Adrenal gland (tissue), 19 donors: ENCODE measurements at places on chromosomes 16 and 17. TPM values are rescaled to one million over a fixed set of nuclear protein-coding genes. Genes with fewer than 3 reads are reported as not detected.
A peak's percentile ranks its signal among the peaks of the same experiment; 100 is the strongest.

COPZ2 gene
- 39.5 TPM for total RNA-seq

EPN3 gene
- 36.0 TPM for total RNA-seq

ZNF213 gene
- total RNA-seq = 12.6 TPM

DNA sequence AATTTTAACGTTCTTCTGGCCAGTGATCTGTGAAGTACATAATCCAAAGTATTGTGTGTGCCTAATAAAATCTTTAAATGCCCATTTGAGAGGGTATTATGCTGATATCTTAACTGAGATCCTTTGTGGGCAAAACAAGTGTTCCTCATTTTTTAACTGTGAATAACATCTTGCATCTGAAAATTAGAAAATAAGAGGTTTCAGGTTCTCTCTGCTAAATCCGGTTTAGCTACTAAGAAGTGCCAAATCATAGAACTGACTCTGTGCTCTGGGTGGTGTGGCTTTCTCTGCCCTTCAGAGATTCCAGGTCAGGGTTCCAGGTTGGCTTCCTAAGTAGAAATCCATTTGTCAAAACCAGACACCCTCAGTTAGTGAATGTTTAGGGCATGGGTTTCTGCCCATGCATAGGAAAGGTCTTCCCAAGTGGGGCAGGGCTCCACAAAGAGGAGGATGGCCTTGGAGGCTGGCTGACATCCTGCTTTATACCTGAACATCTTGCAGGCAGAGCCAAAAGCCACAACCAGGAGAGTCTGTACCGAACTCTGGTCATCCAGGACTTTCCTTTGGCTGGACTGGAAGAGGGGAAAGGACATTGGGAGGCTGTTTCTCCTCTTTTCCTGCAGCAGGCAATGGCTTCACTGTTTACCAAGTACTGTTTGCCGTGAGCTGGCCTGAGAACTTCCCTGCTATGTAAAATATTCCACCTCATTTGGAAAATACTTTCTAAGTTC is 8.5 kb downstream of the ALDH3A2 start:
- H3K4me1 ChIP-seq = peaks cover 31% of the 10 kb centered on the region
- peak overlapping the region; percentile 69 for H3K27ac ChIP-seq
- no peak overlapping the region for H3K4me3 ChIP-seq
- no peak for DNase-seq
- H3K36me3 ChIP-seq = no peaks in the 10 kb centered on the region

SMTNL2 gene
- not detected for total RNA-seq

DNA sequence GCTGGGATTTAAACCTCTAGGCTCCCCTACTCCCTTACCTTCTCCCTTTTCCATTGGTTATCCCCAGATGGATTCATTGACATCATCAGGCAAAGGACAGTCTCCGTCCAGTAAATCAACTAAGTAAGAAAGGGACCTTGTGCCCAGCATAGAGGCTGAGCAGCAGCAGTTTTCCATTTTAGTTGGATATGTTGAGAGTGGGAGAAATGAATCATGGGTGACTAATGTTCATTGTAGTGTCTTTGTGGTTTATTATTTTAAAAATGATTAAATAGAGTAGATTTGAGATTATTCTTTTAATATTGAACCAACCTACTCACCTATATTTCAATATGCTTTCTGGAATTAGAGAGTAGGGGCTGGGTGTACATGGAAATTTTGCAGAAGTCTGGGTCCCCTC is 99.4 kb upstream of the CACNG3 start:
- no peaks in the 10 kb centered on the region for H3K27me3 ChIP-seq
- no peak for DNase-seq
- no peak overlapping the region for H3K4me3 ChIP-seq
- no peaks in the 10 kb centered on the region for H3K36me3 ChIP-seq
- no peaks in the 10 kb centered on the region for H3K4me1 ChIP-seq
- no peak overlapping the region for H3K27ac ChIP-seq

PPP1R27 gene
- total RNA-seq = 0.46 TPM

GRCh38 chr17:40646791-40647623 is 611 bp downstream of the SMARCE1 start:
- peak overlapping the region; percentile 90 for H3K4me3 ChIP-seq
- H3K4me1 ChIP-seq = peaks cover 35% of the 10 kb centered on the region
- no peak for DNase-seq
- no peaks in the 10 kb centered on the region for H3K27me3 ChIP-seq
- H3K36me3 ChIP-seq = peaks cover 14% of the 10 kb centered on the region
- peak overlapping the region; percentile 98 for H3K27ac ChIP-seq

DNA sequence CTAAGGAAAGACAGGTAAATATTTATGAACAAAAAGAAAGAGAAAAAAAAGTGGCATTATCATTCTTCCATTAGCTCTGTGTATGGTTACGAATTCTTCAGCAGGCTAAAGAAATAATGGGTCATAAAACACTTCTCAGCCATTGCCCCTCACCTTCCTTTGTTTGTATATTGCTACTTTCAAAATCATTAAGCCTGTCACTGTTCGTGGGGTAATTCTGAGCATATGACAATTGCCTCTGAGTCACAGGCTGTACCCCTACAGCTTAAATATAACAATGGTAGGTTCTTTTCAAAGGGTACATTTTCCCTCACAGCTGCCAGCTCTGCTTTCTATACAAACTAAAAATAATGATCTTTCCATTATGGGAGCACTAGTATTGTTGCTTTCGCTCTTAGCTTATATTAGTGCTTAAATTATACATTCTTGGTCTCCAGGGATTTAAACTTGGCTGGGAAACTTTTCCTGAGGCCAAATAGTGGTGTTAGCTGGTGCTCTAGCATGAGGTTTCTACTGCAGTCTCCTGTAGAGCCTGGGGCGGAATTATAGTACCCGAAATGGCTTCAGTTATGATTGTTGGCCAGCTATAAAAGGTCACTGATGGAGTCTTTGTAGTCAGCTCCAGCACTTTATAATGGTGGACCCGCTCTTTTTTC is 74.7 kb upstream of the CDH11 start:
- H3K36me3 ChIP-seq = no peaks in the 10 kb centered on the region
- no peaks in the 10 kb centered on the region for H3K27me3 ChIP-seq
- no peak overlapping the region for H3K27ac ChIP-seq

FOXF1 gene
- total RNA-seq = 0.10 TPM

DNA sequence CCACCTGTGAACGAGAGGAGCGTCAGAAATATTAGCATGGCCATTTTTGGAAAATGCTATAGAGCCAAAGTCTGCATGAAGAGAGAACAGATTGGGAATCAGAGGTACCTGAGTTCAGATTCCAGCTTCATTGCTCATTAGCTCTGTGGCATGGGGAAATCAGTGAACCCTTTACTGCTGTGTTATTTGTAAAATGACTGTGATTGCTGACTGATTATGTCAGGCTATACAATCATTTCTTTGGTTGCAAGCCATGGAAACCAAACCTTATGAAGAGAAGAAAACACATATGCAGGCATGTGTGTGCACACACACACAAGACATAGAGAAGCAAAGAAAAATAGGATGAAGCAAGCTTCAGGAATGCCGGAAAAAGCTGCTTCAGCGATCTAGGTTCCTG is 101.4 kb upstream of the HSBP1 start:
- H3K27ac ChIP-seq = no peak overlapping the region
- no peak for DNase-seq
- H3K4me1 ChIP-seq = no peaks in the 10 kb centered on the region
- no peaks in the 10 kb centered on the region for H3K27me3 ChIP-seq

GJD3 gene
- 1.9 TPM for total RNA-seq

WNK4 gene
- 0.38 TPM for total RNA-seq

GRCh38 chr17:13143001-13143400 is 125.2 kb upstream of the ELAC2 start:
- no peak overlapping the region for H3K27ac ChIP-seq
- DNase-seq = no peak
- H3K36me3 ChIP-seq = no peaks in the 10 kb centered on the region
- no peak overlapping the region for H3K4me3 ChIP-seq
- no peaks in the 10 kb centered on the region for H3K4me1 ChIP-seq
- no peaks in the 10 kb centered on the region for H3K27me3 ChIP-seq

CENPT gene
- 18.1 TPM for total RNA-seq

KRT12 gene
- total RNA-seq = not detected

- DNase-seq = no peak
- no peaks in the 10 kb centered on the region for H3K27me3 ChIP-seq
- H3K27ac ChIP-seq = no peak overlapping the region
- peaks cover 17% of the 10 kb centered on the region for H3K4me1 ChIP-seq
- no peaks in the 10 kb centered on the region for H3K36me3 ChIP-seq
Measured at GRCh38 chr17:46166692-46167249, 26.5 kb downstream of the KANSL1 start.

DNA sequence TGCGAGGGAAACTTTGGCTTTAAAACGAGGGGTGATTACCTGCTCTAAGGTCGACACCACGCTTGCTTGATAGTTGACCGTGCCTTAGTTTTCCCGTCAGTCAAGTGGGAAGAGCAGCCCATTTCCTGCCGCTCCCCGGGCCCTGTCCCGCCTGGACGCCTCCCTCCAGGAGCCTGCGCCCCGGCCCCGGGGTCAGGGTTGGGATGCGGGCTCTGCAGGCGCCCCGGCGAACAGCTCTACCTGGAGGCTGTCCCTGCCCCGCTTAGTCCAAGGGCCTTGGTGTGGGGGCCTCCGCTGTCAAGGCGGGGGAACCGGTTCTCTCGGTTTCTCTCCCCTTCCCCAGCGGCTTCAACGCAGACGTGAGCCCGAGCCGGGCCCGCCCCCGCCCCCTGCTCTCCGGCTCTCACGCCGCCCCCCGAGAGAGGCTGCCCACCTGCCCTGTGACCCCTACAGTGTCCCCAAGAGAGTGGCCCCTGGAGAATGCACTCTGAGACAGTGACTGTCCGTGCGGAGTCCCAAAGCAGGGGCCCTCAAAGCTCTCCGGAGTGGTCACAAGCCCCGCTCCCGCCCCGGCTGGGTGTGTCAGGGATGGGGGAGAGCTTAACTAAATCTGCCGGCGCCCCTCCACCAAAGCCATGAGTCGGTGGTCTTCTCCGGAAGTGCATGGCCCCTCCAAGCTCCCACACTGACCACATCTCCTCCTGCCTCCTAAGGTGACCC is 117.4 kb upstream of the SMURF2 start:
- peaks cover 50% of the 10 kb centered on the region for H3K4me1 ChIP-seq
- H3K27me3 ChIP-seq = no peaks in the 10 kb centered on the region
- no peak overlapping the region for H3K4me3 ChIP-seq
- H3K27ac ChIP-seq = no peak overlapping the region
- no peaks in the 10 kb centered on the region for H3K36me3 ChIP-seq
- no peak for DNase-seq

DNA sequence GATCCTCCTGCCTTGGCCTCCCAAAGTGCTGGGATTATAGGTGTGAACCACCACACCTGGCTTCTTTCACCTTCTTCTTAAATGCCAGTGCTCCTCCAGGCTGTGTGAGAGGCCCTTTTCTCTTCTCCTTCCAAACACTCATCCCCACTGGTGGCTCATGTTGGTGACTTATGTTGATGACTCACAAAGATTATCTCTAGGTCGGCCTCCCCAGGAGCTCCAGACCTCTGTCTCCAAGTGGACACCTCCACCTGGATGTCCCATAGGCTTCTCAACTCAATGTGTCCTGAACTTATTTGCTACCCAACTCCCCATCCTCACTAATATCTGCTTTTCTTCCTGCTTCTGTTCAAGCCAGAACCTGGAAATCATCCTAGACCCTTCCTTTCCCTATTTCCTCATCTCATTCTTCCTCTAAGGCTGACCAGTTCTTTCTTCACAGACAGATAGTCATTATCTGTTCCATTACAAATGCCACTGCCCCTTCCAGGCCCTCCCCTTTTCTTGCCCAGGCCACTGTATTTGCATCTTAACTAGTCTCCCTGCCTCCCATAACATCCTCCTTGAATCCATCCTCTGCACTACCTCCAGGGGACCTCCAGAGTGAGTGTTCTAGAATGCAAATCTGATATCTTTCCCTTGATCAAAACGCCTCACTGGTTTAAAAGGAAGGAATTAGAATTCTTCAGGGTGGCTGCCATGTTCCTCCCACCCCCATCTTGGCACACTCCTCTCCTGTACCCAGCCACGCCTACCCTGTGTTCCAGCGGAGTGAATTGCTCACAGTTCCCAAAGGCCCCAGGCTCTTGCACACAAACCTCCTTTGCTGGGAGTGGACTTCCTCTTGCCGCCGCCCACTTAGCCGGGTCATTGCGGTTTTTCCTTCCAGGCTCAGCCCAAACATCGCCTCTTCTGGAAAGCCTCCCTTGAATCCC is 34.8 kb upstream of the FBXO47 start:
- H3K27ac ChIP-seq = no peak overlapping the region
- no peak overlapping the region for H3K4me3 ChIP-seq
- H3K27me3 ChIP-seq = no peaks in the 10 kb centered on the region
- no peaks in the 10 kb centered on the region for H3K36me3 ChIP-seq
- H3K4me1 ChIP-seq = peaks cover 6% of the 10 kb centered on the region
- peak; percentile 54 for DNase-seq

DNA sequence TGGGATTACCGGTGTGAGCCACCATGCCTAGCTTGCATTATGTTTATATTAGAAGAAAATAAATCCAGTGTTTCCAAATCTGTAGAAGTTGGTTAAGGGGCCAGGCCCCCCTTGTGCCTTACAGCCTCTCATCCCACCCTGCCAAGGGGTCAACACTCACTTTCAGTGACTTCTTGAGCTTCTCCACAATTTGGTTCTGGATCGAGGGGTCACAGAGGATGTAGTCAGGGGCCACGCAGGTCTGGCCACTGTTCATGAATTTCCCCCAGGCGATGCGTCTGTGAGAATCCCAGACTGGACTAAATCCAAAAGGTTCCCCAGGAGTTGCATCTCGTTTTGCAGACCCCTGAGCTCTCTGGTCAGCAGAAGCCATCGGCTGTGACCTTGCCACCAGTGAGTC is 7.2 kb downstream of the ALDH3A1 start:
- DNase-seq = no peak
- H3K27ac ChIP-seq = no peak overlapping the region
- H3K4me1 ChIP-seq = peaks cover 12% of the 10 kb centered on the region
- no peaks in the 10 kb centered on the region for H3K27me3 ChIP-seq

- H3K4me3 ChIP-seq = no peak overlapping the region
- H3K27ac ChIP-seq = no peak overlapping the region
- H3K36me3 ChIP-seq = peaks cover 21% of the 10 kb centered on the region
- H3K27me3 ChIP-seq = no peaks in the 10 kb centered on the region
Measured at GRCh38 chr17:7862692-7863437, 5.1 kb downstream of the CYB5D1 start.

GRCh38 chr16:78832100-78832499 is 732.6 kb downstream of the WWOX start:
- DNase-seq = no peak
- H3K27me3 ChIP-seq = no peaks in the 10 kb centered on the region
- H3K4me1 ChIP-seq = no peaks in the 10 kb centered on the region
- H3K27ac ChIP-seq = no peak overlapping the region

STX1B gene
- 1.3 TPM for total RNA-seq

- H3K27ac ChIP-seq = no peak overlapping the region
- no peaks in the 10 kb centered on the region for H3K27me3 ChIP-seq
- H3K36me3 ChIP-seq = no peaks in the 10 kb centered on the region
- H3K4me1 ChIP-seq = no peaks in the 10 kb centered on the region
Measured at GRCh38 chr17:30534298-30534697, 57.1 kb downstream of the GOSR1 start.

HOXB5 gene
- 1.7 TPM for total RNA-seq

CCT6B gene
- 3.4 TPM for total RNA-seq
